ENCODE measurements at places on chromosomes 2 and 18.
A peak's percentile ranks its signal among the peaks of the same experiment; 100 is the strongest.

DNA sequence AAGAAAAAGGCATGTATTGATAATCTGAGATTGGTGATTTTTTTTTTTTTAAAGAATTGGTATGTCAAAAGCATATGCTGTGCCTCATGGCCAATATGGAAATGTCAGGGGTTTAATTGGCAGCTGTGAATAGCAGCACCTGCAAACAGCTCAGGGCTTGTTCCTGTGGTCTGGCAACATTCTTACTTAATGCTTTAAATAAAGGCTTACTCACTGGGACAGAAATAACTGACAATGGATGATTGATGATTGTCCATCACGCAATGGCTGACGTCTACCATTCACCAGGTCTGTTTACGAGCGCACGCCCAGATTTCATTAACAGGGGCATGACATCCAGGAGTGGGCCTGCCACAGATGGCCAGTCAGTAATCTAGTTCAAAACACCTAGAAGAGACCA lies 66.7 kb downstream of the ETAA1 start:
- DNase-seq, result no peak

GRCh38 chr2:10033251-10034006 lies 9.9 kb upstream of the KLF11 start:
- no peak for DNase-seq

- no peak for DNase-seq
These were observed 7.2 kb downstream of the LIMS1 start for GRCh38 chr2:108541451-108541850.

DNA sequence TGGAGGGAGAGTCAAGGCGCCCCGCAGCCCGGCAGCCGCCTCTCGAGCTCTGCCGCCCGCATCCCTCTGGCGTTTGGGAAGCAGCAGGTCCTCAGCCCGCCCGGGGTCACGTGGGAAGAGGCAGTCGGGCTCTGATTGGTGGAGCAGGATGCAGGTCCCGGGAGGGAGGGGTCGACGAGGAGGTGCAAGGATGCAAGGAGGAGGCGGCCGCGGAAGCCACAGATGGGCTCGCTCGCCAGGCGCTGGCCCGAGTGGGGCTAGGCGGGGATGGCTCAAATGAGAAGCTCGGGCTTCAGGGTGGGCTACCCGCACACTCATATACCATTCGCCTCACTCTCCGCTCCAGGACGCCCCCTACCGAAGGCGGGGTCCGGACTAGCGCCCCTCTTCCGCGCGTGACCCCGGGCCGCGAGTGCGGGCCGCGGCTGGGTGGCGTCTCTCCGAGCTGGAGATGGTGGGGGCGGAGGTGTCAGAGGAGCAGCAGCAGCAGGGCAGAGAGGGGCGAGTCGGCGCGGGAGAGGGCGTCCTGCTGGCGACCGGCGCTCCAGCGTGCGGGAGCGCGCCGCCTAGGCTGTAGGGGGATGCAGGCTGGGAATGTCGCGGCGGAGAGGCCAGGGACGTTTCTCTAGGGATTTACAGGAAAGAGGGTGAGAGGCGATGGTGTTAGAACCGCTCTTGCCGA lies at the start of gene TMEFF2:
Gene TMEFF2 (minus strand): TSS at position 68 of the 682 bp plus-strand sequence. CDS start 409 bp downstream, outside the sequence.
- DNase-seq, result no peak

DNA sequence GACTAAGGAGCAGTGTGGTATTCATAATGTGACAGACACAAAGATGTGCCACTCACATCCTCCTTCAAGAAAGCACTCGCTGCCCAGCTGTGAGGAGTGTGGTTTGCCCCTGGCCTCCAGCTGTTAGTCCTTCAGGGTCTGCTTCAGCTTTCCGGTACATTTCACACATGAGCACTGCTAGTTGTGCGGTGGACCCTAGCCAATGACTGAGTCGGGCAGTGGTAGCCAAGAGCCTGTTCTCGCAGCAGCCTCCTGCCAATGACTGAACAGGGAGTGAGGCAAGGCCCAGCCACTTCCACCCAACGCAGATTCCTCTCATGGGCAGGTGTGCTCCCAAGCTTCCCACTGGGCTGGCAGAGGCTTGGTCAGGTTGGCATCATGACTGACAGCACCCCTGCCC lies 254.3 kb downstream of the RBM43 start:
- no peak for DNase-seq

DNA sequence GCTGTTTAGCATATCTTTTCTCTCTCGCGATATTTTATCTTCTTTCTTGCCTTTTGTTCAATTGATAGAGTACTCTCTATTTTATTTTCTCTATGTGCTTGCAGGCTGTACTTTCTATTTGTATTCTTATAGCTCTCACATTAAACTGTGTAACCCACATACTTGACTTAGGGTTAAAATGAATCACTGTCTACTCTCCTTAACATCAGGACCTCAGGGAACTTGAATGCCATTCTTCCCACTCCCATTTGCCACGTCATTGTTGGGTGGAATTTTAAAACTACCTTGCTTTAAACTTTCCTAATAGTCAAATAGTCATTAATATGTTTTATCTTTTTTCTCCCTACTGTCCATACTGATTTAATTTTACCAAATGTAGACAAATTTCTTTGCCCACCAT lies 269.7 kb downstream of the ALPK2 start:
- no peak for DNase-seq

DNA sequence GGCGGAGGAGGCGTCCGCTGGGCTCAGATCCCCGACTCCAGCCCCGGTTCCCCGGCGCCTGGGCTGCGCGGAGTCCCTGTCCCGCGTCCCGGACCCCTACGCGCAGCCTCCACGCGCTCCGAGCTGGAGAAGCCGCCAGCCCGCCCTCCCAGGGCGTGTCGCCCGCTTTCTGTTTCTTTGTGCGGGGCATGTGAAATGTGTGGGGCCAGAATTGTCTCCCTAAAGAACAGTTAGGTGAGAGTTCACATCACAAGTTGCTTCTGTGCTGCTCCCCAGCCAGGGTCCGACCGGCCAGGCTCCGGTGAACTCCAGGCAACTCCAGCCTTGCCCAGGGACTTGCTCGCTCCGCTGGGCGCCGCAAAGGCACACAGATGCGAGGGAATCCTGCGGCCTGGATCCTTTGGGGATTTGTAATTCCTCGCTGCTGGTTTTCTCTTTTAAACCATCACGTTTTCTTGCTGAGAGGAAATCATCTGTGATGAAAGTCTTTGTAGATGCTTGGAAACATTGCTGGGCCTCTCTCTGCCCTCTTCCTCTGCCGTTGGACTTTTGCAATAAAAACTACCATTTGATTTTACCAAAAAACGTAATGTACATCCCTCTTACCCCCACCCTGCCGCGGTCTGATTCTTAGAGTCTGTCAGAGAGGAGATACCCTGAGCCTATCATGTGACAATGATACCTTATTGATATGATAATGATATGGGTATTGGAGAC lies 631 bp downstream of the GYPC start:
- DNase-seq, result no peak

GRCh38 chr2:28495551-28496250 lies at the start of gene PLB1:
TSS of gene PLB1 (plus strand) at chr2:28496060. CDS start at chr2:28496115, 55 bp downstream.
- DNase-seq, result no peak

- no peak for DNase-seq
These were observed 1.1 kb downstream of the DYSF start for GRCh38 chr2:71454221-71455010.

DNA sequence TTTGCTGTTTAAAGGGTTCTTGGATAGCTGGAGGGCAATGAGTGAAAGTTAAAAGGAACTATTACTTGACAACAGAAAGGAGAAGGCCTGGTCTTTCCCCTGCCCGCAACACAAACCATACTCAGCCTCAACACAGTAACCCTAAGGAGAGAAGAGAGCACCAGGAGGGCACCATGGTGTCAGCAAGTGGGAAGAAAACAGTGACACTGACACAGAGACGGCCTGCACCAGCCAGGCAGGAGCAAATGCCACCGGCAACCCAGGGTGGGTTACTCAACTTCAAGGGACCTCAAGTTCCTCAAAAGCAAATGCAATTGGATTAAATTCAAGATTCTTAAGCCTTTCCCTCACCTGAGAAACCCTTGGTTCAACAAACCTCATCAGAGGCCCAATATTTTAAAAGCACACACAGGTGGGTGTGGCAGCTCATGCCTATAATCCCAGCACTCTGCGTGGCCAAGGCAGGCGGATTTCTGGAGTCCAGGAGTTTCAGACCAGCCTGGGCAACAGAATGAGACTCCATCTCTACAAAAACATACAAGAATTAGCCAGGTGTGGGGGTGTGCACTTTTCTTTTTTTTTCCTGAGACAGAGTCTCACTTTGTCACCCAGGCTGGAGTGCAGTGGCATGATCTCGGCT lies 52.3 kb downstream of the TFCP2L1 start:
- peak; percentile 12 for DNase-seq

DNA sequence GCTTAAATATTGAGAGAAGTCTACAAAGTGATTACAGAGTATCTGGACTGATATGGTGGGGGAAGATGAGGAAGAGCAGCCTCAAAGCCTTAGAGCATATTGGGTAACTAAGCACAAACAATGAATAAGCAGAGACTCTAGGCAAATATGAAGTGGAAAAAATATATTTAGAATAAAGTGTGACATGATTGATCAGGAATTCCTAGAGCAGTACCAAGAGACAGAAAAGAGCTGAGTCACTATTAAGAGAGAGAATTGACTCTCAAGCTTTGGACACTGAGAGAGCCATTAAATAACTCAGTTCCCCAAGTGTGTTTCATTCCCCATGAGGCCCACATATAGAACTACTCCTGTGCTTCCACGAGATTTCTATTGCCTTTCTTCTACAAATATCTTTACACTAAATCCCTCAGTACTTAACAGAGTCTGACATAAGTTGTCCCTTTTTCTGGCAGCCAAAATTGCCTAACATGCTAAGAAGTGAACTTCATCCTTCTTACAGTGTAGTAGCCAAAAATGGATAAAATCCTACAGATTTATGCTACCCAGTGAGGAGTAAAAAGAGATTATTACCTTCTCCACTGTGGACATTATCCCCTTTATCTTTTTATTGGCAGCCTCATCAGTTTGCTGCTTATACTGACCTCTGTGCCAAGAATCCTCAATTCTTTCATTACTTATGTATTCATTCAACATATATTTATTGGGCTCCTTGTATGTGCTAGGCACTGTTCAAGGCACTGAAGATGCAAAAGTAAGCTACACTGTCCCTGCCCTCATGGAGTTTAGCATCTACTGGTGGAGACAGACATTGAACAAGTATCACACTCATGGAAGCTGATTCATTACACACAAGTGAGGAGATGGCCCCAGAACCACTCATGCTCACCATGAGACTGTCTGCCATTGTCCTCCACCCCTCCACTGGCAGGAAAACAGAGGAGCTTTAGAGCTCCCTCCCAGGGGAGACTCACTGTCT lies 45.4 kb downstream of the SLC40A1 start:
- DNase-seq, result no peak

GRCh38 chr2:232133078-232133477 lies 171.6 kb downstream of the DIS3L2 start:
- DNase-seq, result no peak

DNA sequence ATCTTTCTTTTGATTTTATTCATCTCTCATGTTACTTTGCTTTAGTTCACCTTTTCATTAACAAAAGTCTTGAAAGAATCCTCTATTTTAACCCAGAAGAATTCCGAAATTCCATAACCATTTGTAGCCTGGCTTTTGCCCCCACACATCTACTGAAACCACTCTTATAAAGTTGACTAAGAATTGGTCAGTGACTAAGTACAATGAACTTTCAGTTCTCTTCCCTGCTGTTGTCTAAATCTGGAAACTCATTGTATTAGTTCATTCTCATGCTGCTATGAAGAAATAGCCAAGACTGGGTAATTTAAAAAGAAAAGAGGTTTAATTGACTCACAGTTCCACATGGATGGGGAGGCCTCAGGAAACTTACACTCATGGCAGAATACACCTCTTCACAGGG lies 49.9 kb upstream of the PNPT1 start:
- DNase-seq, result peak; percentile 8

- DNase-seq, result no peak
These were observed 137.6 kb upstream of the ID2 start for GRCh38 chr2:8544171-8544785.

GRCh38 chr2:129465045-129465444 lies 514.4 kb upstream of the RAB6C start:
- DNase-seq, result no peak

Measured in inflammatory macrophage treated with lipopolysaccharide for 1 hour (primary cell).